ENCODE measurements at places on chromosomes 1 and 21.

- no peak for DNase-seq
These were observed 86.2 kb downstream of the LBR start for GRCh38 chr1:225341642-225342041.

- DNase-seq: no peak
These were observed 1.5 kb downstream of the AHCYL1 start for GRCh38 chr1:109986054-109986444.

- no peak for DNase-seq
These were observed 3.4 kb downstream of the SH2D2A start for GRCh38 chr1:156813298-156813697.

DNA sequence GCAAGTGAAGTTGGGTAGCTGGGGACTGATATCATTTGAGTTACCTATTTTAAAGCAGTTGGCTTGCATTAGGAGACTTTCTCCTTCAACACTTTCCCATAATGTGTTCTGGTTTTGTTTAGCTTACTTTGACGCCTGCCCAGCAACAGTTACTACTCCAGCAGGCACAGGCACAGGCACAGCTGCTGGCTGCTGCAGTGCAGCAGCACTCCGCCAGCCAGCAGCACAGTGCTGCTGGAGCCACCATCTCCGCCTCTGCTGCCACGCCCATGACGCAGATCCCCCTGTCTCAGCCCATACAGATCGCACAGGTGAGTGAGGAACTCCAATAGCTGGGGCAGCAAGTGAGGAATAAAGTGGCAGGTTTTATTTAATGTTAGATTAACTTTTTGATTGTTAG is 144.3 kb downstream of the CD247 start:
- no peak for DNase-seq

GRCh38 chr1:187876775-187877174 is 1048.0 kb downstream of the PLA2G4A start:
- DNase-seq: no peak

DNA sequence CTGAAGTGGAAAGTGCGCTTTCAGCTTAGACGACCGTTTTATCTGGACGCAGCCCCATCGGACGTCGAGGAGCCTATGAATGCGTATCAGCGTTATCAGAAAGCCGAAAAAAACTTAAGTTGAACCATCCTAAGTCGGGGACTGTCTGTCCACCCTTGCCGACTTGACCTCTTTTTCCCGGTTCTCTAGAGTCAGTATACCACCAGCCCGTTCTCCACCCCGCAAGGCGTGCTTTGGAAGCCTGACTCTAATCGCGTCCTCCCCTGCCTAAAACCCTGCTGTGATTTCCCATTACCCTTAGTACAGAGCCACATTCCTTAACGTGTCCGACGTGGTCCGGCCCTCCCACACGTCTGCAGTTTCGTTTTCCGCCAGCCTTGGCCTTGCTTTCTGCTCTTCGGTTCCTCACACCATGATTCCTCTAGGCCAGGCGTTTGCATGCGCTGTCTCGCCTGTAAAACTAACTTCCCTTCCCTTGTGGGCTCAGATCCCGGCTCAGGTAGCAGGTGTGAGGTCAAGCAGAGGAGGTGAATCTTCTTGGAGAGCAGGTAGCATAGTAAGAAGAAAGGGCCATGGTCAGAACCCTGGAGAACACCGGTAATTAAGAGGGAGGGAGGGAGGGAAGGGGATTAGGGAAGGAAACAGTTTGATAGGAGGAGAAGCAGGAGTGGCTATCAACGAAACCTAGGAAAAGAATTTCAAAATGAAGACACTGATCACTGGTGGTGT is 865 bp downstream of the ADPRS start:
- DNase-seq: no peak

DNA sequence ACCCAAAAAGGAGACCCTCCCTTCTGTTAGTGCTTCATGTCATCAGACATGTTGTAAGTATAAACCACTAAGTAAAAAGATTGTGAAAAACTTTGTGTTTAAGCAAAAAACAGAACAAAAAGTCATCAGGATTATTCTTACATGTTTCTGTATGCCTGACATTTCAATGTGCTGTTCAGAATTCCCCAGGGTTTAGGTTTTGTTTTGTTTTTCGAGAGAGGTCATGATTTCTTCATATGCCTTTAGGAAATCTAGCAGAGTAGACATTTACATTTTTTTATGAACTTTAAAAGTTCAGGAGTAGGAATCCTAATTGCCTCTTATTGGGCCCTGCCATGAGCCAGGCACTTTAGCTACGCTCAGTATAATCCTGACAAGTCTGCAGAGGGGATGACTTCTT is 85.3 kb downstream of the VPS13D start:
- no peak for DNase-seq

DNA sequence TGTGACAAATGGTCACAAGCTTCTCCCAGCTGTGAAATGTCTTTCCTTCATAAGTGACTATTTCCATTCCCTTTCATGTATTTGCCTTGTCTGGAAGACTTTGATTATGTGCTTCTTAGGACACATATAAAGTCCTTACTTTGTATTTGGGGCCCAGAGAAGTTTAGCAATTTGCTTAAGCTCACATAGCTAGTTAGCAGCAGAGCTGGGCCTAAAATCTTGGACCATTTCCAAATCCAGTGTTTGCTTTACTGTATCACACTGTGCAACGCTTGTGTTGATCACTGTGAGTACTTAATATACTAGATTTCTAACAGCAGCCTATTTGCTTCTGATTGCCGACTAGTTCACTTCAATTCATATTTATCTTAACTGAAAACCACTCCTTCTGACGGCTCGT is 2.2 kb upstream of the KCNA3 start:
- no peak for DNase-seq

- DNase-seq: no peak
These were observed 26.4 kb upstream of the FOXE3 start for GRCh38 chr1:47389731-47390130.

- no peak for DNase-seq
These were observed 7.5 kb upstream of the SLC19A2 start for GRCh38 chr1:169493251-169493650.

DNA sequence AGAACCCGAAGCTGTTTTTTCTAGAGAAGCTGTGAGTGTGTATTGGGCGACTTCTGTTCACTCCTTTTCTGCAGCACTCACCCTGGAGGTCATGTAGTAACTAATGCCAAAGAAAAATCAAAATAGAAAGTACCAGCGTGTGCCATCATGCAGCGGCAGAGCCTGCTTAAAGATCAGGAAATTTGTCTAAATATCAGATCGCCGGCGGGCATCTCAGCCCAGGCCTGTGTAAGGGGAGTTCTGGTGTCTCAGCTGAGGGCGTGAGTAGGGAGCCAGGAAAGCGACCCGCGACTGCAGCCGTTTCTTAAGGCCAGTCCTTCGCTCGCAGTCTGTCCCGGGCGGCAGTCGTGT is 768 bp downstream of the EDARADD start:
- DNase-seq: peak; percentile 13

DNA sequence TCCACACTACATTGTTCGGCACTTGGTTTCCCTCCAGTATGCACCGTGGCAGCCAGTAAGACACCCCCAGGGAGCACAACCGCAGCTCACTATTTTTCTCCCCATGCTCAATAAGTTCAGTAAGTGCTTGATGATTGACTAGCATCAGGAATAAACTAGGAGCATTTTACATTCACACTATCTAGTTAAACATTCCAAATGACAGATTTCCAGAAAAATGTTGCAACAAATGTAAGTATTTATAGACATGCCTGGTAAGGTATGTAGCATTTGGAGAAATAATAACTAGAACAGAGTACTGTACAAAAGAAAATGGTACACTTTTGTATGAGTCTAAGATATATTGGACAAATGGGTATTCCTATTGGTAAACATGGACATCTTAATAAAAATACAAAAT is 92.9 kb downstream of the SLC45A1 start:
- DNase-seq: no peak

DNA sequence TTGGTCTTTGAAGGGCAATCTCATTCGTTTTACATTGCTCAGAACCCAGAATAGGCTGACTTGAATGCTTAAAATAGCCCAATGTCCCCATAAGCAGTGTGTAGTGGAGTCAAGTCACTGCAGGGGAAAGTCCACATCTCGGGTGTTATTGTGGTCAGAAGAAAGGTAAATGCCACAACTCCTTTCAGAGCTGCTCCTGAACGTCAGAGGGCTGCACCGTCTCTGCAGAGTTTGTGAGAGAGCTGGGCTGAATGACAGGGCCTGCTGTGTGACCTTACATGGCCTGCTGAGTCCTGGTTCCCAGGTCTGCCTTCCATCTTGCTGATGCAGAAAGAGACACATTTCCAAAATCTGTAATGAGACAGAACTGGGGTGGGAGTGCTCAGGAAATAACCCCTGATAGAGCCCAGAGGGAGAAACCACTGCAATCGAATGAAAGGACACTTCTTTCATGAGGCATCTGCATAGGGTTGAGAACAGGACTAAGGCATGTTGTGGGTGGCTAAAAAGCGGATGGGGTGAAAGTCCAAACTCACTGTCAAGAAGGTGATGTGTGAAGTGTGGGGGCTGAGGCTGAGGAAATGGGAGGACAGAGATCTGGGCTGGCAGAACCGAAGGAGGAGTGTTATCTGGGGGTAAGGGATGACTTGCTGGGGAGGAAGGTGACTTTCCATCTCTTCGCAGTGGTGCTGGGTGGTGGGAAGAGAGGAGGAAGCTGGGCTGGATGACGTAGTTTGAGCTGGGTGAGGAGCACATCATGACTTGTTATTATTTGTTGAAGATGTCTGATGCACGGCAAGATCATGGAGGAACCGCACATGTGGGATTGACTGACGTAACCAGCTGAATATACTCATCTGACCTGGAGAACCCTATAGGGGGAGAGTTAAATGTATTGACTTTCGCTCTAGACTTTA is 33.7 kb downstream of the XCL2 start:
- DNase-seq: no peak

GRCh38 chr1:231065510-231066241 is 25.6 kb upstream of the FAM89A start:
- DNase-seq: no peak

GRCh38 chr1:232112076-232112475 is 485.5 kb downstream of the DISC1 start:
- DNase-seq: no peak

GRCh38 chr1:9615316-9616063 is 26.8 kb downstream of the TMEM201 start:
- peak; percentile 80 for DNase-seq
